ENCODE measurements at places on chromosomes 2 and 18. TPM values are rescaled to one million over a fixed set of nuclear protein-coding genes. Genes with fewer than 3 reads are reported as not detected.

Gene SERPINB13
- total RNA-seq = not detected

Gene TUBB8B
- total RNA-seq = not detected

Gene RIT2
- not detected for total RNA-seq

Gene NEU2
- not detected for total RNA-seq

Gene THADA
- total RNA-seq = 26.6 TPM

Gene RAB27B
- 1.3 TPM for total RNA-seq

Gene SANBR
- 8.5 TPM for total RNA-seq

Gene DYSF
- total RNA-seq = 2.5 TPM

Gene DSC1
- total RNA-seq = not detected

Gene GPN1
- 29.0 TPM for total RNA-seq

Gene TLX2
- not detected for total RNA-seq

Gene SH3RF3
- 2.0 TPM for total RNA-seq

Gene IL37
- total RNA-seq = not detected

Gene SERPINB10
- not detected for total RNA-seq

Gene ADI1
- total RNA-seq = 35.3 TPM

Gene SCRN3
- 23.3 TPM for total RNA-seq

Gene TEKT4
- not detected for total RNA-seq

Gene GCFC2
- 9.2 TPM for total RNA-seq

Gene EMX1
- not detected for total RNA-seq

Gene LHCGR
- not detected for total RNA-seq

Gene MRO
- total RNA-seq = not detected

Gene LIPG
- total RNA-seq = 33.1 TPM

Gene LRP2
- not detected for total RNA-seq

Gene KIF3C
- 9.6 TPM for total RNA-seq

Gene FAM110C
- under 0.01 TPM for total RNA-seq

Gene ALLC
- total RNA-seq = not detected

Gene DNER
- total RNA-seq = 0.60 TPM

Gene DLGAP1
- total RNA-seq = 2.9 TPM

Gene OST4
- 956 TPM for total RNA-seq

Gene LOXHD1
- total RNA-seq = not detected

Gene ATOH8
- total RNA-seq = 59.5 TPM

Gene MAL
- not detected for total RNA-seq

Gene CHST9
- total RNA-seq = not detected

Gene GKN2
- not detected for total RNA-seq

Gene ASIC4
- 0.70 TPM for total RNA-seq

Gene MEIS1
- 29.5 TPM for total RNA-seq

Gene ALK
- total RNA-seq = under 0.01 TPM

Gene MYL1
- total RNA-seq = not detected

Gene ALPI
- total RNA-seq = not detected

Gene ITGB6
- 0.15 TPM for total RNA-seq

Gene UCN
- 0.30 TPM for total RNA-seq

Gene IMPA2
- 1.1 TPM for total RNA-seq

Gene SRD5A2
- not detected for total RNA-seq

Gene OTOS
- total RNA-seq = not detected

Gene TRPM8
- total RNA-seq = 0.59 TPM

Gene PFN4
- total RNA-seq = not detected

Gene ANTXR1
- 90.3 TPM for total RNA-seq

Gene C2orf78
- total RNA-seq = not detected

Gene CDH7
- not detected for total RNA-seq

Gene GLI2
- total RNA-seq = 1.1 TPM

Gene OR6B2
- total RNA-seq = not detected

Gene GPR155
- 8.5 TPM for total RNA-seq
